ENCODE measurements at places on chromosomes 7 and 10. TPM values are rescaled to one million over a fixed set of nuclear protein-coding genes. Genes with fewer than 3 reads are reported as not detected.

NKX1-2 gene
- not detected for total RNA-seq

PHKG1 gene
- 1.4 TPM for total RNA-seq

GDF2 gene
- not detected for total RNA-seq

LIPM gene
- not detected for total RNA-seq

OPALIN gene
- not detected for total RNA-seq

VWDE gene
- total RNA-seq: not detected

PLCE1 gene
- total RNA-seq: 12.8 TPM

ADRB1 gene
- total RNA-seq: 4.3 TPM

ANKRD1 gene
- total RNA-seq: not detected

NEUROD6 gene
- total RNA-seq: not detected

EZH2 gene
- total RNA-seq: 5.8 TPM

TAF6 gene
- total RNA-seq: 21.0 TPM

C10orf105 gene
- total RNA-seq: 0.56 TPM

SMKR1 gene
- not detected for total RNA-seq

ODAD2 gene
- total RNA-seq: not detected
